ENCODE measurements at places on chromosomes 1 and 21. TPM values are rescaled to one million over a fixed set of nuclear protein-coding genes. Genes with fewer than 3 reads are reported as not detected.

DNA sequence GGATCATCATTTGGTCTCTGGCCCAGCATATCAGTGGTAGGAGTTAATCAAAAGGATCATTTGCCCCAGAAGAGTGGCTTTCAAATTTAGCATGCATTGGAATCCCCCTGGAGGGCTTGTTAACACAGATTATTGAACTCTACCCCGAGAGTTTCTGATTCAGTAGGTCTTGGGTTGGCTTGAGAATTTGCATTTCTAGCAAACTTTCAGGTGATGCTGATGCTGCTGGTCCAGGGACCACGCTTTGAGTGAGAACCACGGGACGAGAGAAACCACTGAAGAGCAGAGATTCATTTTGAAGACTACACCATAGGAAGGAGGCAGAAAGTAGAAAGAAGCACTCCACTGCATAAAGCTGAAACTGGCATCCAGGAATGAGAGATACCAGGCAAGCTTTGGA lies 81.3 kb upstream of the DUSP10 start:
- DNase-seq: no peak

GRCh38 chr1:112257043-112257835 lies 138.8 kb upstream of the CTTNBP2NL start:
- no peak for DNase-seq

GRCh38 chr1:13892671-13893325 lies 192.8 kb downstream of the PRDM2 start:
- DNase-seq: no peak

GRCh38 chr1:34800214-34800613 lies 7.4 kb downstream of the GJA4 start:
- DNase-seq: no peak

WDR4 gene
- 10.3 TPM for total RNA-seq

GREM2 gene
- 1.6 TPM for total RNA-seq

DNA sequence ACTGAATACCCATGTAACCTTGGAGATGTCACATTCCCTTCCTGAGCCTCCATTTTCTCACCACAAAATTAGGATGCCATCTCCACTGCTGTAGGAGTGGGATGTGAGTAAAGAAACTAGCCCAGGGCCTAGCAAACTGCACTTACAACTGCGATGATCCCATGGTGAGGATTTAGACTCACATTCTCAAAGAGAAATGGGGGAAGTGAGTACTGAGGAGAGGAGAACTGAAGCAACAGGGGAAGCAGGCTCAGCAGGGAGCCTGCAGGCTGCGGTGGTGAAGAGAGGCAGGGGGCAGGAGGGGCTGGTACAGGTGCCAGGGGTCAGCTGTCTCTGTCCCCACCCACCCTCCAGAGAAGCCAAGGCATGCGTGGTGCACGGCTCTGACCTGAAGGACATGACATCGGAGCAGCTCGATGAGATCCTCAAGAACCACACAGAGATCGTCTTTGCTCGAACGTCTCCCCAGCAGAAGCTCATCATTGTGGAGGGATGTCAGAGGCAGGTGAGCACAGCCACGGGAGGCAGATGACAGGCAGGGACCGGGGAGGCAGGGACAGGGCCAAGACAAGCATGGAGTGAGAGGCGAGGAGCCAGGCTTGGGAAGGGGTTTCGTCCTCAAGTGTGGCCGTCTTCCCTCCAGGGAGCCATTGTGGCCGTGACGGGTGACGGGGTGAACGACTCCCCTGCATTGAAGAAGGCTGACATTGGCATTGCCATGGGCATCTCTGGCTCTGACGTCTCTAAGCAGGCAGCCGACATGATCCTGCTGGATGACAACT lies 16.4 kb upstream of the ATP1A4 start:
- DNase-seq: no peak

TNN gene
- not detected for total RNA-seq

- DNase-seq: no peak
Observed at GRCh38 chr21:17818186-17819113, 706 bp downstream of the C21orf91 start.

DNA sequence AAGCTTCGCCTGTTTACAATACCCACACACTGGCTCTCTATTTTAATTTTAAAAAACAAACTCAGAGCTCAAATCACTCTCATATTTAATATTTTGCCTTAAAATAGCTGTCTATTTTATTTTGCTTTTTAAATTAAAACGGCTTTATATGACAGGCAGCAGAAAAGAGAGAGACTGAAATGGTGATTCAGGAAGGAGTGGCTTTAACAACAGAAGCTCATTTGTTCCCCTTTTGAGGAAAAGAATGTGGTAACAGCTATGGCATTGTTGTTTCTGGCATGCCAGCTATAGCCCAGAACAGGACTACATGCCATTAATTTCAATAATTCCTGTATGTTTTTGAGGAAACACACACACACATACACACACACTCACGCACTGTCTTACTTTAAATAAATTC lies 234.2 kb upstream of the PTBP2 start:
- no peak for DNase-seq

C4BPA gene
- total RNA-seq: not detected

GRCh38 chr1:214289574-214290272 lies 8.8 kb downstream of the SMYD2 start:
- no peak for DNase-seq

GRCh38 chr1:180201451-180202200 lies 28.4 kb upstream of the LHX4 start:
- DNase-seq: no peak

UQCRHL gene
- total RNA-seq: 0.99 TPM

DNA sequence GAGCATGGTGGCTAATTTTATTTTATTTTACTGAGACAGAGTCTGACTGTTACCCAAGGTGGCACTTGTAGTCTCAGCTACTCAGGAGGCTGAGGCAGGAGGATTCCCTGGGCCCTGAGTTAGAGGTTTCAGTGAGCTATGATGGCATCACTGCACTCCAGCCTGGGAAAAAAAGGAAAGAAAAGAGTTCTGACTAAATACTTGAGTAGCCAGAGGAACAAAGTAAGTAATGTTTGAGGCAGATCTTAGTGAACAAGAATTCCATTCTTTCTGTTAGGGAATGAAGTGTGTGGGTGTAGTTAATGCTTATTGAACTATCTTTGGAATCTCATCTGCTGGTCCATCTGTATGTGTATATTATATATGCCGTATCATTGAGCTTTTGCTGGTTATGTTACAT lies 13.1 kb upstream of the EVI5 start:
- no peak for DNase-seq

DNA sequence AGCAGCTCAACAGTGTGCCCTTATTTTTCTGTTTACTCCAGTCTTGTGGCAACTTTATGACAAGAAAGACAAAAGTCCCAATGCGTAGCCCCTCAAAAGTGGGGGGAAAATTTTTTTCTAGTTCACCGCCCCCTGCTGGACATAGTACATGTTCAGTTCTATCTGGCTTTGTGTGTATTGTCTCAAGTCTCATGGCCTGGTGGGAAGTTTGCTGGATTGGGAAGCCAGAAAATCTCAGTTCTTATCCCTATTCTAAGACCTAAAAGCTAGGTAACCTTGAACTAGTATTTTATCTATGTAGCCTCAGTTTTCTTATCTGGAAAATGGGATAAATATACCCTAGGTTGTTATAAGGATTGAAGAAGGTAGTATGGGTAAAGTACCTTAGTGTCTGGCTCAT lies 55.8 kb upstream of the LDLRAP1 start:
- DNase-seq: no peak

DNA sequence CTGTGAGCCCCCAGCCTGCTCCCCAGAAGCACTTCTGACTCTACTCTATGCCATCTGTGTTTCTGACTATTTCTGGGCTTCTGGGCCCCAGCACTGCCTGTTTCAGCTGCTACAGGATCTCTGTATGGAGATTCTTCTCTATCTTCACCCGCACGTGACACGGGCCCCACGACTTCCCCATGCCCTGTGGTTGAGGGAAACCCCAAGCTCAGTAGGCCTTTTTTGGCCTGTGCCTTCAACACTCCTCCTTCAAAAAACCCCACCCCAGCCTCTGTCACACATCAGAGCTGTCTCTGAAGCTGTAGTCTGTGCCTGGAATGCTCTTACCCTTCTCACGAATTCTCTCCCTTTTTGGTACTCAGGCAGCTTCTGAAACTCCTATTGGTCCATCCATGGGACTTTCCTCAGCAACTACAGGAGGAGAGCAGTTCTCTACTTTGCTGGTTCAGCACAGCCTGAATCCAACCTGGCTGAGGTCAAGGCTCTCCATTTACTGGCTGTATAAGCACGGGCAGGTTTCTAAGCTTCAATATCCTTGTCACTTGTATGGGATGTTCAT lies 2.0 kb upstream of the NID1 start:
- no peak for DNase-seq

CCDC181 gene
- total RNA-seq: 0.54 TPM

- no peak for DNase-seq
Observed at GRCh38 chr1:28036431-28036830, 52.0 kb downstream of the EYA3 start.

ELAPOR1 gene
- total RNA-seq: 7.2 TPM

TRNP1 gene
- 26.4 TPM for total RNA-seq

DNA sequence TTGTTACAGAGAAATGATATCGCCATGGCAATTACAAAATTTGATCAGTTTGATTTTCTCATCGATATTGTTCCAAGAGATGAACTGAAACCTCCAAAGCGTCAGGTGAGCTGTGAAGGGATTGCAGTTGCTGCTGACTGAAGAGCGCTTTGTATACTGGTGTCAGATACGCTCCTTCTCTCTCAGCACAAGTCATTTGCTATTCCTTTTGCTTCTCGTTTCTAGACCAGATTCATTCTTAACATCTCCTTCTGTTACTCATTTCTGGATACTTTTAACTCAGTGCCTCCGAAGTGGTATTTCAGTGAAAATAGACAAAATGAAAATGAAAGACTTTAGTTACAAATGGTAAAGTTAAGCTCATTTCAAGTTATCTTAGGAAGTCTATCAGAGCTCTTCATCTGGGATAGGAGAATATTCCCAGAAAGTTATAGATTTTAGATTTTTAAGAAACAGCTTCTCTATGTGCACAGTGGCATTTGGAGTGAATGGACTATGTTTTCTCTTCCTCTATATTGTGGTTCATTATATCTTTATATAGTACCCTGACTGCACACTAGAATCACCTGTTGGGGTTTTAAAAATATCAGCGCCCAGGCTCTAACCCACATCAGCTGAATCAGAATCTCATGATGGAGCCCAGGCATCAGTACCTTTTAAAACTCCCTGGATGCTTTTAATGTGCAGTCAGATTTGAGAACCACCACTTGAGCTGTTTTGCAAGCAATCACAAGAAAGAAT lies 30.3 kb upstream of the KCNQ4 start:
- no peak for DNase-seq

GRCh38 chr1:1761504-1762376 lies 16.5 kb downstream of the NADK start:
- no peak for DNase-seq

GBP6 gene
- 0.27 TPM for total RNA-seq

DNA sequence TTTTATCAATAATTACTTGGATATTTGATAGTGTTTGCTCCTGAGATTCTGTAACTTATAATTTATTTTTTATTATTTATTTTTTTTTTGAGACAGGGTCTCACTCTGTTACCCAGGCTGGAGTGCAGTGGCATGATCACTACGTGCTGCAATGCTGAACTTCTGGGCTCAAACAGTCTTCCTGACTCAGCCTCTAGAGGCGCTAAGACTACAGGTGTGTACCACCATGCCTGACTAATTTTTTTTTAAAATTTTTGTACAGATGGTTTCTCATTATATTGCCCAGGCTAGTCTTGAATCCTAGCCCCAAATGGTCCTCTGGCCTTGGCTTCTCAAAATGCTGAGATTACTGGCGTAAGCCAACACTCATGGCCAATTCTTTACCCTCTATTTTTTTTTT lies 845.5 kb upstream of the ADGRL4 start:
- no peak for DNase-seq

DNA sequence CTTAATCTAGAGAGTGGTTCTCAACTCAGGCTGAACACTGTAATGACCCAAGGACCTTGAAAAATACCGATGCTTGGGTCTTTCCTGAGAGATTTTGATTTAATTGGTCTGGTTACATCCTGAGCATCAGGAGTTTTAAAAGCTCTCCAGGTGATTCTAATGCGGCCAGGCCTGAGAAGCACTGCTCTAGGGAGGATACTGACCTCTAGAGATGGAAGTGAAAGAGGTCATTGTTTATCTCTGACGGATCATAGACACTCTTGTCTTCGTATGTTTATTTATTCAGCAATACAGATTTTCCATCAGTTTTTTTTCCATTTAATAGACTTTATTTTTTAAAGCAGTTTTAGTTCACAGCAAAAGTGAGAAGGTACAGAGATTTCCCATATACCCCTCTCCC lies 54.5 kb upstream of the IGSF5 start:
- no peak for DNase-seq

GRCh38 chr21:43193088-43193650 lies 24.4 kb downstream of the CRYAA start:
- no peak for DNase-seq

DNA sequence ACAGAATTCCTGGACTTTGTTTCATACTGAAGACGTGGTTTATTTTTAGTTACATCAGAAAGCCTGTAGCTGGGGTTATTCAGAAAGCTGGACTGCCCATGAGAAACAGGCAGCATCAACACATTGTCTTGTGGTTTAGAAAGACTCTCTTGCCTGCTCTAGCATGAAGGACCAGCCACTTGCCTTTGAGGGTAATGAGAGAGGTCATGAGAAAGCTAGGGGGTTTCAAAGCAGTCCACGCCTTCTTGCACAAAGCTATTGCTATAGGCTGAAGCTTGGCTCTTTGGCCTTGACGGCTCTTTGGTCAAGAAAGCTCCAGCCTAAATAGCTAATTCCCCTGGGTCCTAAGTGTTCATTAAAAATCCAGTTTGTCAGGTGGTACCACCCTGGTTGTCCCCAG lies 208.1 kb downstream of the PRDM2 start:
- DNase-seq: no peak

GRCh38 chr1:85330711-85331290 lies 54.4 kb upstream of the BCL10 start:
- DNase-seq: peak; percentile 60

GRCh38 chr1:28326984-28327383 lies 1.9 kb upstream of the MED18 start:
- DNase-seq: no peak

DNA sequence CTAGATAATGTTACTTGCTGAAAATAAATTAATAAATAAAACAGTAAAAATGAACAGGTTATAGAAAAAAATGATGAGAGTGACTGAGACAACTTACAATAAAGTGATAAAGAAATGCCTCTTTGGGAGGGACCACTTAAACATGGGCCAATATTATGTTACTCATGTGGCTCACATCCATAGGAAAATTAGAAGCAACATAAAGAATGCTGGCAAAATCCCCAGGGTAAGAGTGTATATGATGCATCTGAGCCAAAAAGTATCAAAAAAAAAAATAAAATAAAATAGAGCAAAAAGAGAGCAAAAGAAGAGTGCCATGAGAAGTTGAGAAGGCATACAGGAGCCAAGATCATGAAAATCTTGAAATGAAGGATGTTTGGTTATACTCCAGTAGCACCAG lies 818.0 kb downstream of the LTN1 start:
- DNase-seq: no peak

GRCh38 chr1:34808051-34808810 lies 15.4 kb downstream of the GJA4 start:
- DNase-seq: no peak

SLC22A15 gene
- 7.3 TPM for total RNA-seq

DNA sequence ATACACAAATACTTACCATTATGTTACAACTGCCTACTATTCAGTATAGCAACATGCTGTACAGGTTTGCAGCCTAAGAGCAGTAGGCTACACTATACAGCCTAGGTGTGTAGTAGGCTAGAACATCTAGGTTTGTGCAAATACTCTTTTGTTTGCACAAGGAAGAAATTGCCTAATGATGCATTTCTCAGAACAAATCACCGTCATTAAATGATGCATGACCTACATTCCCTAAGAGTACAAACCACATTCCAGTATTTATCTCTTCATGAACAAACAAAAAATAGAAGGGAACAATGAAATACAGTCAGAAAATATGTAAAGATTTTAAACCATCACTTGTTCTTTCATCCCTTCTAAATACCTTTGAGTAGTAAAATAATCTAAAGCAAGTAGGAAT lies 109.7 kb upstream of the HP1BP3 start:
- DNase-seq: no peak
